Hematopoietic multipotent progenitor cell treated with erythropoietin and hydrocortisone succinate and interleukin-3 and kit ligand, for 4 days (in vitro differentiated cells): ENCODE measurements at places on chromosomes 5 and 9.
A peak's percentile ranks its signal among the peaks of the same experiment; 100 is the strongest.

- DNase-seq, result no peak
Measured at GRCh38 chr5:133257977-133258376, 206.2 kb downstream of the HSPA4 start.

DNA sequence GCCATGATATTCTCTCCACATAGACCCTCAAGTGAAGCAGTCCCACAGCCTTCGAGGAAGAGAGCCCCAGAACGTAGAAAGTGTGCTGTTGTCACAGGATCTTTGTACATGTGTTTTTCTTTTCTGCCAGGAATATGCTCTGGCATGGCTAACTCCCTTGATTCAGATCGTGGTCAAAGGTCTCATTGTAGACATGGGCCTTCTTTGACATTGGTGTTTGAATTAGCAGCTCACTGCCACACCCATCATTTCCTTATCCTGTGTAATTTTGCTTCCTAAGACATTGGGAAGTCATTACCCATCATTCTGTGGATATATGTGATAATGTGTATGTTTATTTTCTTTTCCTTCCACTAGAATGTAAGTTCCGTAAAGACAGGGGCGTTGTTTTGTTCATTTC is 25.5 kb downstream of the MTRR start:
- DNase-seq, result no peak

DNA sequence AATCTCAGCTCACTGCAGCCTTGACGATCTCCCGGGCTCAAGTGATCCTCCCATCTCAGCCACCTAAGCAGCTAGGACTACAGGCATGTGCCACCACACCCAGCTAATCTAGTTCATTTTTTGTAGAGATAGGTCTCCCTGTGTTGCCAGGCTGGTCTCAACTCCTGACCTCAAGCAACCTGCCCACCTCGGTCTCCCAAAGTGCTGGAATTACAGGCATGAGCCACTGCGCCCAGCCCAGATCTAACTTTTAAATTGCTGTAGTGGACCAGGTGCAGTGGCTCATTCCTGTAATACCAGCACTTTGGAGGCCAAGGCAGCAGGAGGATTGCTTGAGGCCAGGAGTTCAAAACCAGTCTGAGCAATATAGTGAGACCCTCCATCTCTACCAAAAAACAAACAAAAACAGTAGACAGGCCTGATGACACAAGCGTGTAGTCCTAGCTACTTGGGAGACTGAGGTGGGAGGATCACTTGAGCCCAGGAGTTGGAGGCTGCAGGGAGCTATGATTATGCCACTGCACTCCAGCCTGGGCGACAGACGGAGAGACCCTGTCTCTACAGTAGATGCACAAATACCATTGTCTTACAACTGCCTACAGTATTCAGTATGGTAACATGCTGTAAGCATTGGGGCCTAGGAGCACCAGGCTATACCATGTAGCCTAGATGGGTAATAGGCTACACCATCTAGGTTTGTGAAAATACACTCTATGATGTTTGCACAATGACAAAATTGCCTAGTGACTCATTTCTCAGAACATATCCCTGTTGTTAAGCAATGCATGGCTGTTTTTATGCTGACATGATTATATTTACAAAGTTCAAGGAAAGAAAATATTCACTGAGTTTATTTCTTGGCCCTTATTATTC is 1.5 kb upstream of the SIT1 start:
- peak; percentile 31 for DNase-seq

DNA sequence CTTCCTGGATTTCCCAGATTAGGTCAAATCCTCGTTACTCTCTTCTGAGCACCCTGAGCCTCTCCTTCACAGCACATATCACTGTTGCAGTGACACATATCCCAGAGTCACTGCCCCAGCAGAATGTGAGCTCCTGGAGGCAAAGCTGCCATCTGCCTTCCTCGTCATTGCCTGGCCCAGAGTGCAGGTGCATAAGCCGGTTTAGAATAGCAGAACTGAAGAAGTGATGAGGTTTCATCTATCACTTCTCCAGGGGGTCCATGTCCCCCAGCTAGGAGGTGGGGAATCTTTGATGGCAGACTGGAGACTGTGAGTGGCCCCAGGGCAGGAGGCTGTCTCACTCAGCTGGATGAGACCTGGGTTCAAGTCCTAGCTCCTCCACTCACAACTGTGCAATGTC is 25.8 kb downstream of the NIPAL4 start:
- no peak for DNase-seq

DNA sequence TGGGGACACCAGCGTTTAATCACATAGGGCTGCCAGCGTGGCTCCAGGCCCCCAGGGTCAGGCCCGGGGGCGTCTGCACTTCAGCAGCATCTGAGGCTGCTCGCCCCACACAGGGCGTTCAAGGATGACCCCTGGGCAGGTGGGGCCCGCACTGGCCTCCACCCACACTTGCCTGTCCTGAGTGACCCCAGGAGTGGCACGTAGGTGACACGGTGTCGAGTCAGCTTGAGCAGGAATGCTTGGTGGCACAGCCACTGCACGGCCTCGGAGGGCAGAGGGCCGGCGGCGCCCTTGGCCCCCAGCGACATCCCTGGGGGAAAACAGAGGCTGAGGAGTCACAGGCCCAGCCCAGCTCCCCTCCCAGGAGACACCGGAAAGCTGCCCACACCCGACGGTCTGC is 29.0 kb downstream of the SLC6A18 start:
- no peak for DNase-seq

GRCh38 chr5:29185558-29185957 is 2007.9 kb upstream of the CDH6 start:
- DNase-seq, result no peak

- DNase-seq, result no peak
Measured at GRCh38 chr5:33271606-33272005, 169.2 kb upstream of the TARS1 start.

DNA sequence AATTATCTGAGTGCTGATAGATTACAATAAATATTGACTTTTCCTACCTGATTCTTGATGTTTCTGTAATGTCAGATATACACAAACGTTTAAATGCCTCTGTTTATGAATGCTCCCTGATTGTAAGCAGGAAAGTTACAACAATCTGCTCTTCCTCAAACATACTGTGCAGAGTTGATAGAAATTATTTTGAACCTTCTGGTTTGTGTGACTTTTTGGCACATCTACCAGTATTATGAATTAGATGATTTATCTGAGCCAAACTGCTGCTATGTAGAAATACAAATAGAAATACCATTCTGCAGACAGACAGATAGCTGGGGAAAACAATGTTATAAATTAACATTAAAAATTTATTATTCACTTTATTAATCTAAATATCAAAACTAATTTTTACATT is 113.0 kb downstream of the SLF1 start:
- DNase-seq, result no peak

- no peak for DNase-seq
Measured at GRCh38 chr9:4864234-4864661, 71.5 kb downstream of the RCL1 start.

DNA sequence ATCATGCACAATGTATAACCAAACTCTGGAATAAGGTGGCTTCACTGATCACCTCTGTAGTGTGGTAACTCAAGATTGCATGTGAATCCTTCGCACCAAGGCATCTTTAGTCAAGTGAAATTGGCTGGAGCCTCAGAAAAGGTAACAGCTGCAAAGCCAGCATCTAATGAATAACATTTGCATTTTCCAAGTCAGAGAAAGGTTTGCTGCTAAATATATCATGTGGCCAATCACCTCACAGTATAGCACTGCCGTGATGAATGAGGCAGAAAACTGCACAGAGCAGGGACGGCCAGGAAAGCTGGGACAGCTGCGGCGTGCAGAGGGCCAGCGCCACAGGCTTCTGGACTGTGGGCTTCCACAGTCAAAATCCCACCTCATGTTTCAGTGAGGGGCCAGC is 18.5 kb downstream of the MRPS27 start:
- DNase-seq, result no peak

DNA sequence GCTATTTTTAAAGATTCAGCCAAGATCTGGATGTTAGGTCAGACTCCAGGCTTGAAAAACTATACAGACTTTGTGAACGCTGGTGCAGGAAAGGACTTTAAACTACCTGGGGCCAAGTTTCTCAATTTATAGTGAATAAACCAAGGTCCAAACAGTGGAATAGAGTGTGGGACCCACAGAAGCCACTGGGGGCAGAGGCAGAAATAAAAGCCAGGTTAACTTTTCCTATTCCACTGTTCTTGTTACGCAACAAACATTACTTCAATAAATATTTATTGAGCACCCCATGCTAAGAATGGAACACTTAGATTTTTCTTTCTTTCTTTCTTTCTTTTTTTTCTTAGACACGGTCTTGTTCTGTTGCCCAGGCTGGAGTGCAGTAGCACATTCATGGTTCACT is 11.0 kb upstream of the HAVCR1 start:
- peak; percentile 4 for DNase-seq

DNA sequence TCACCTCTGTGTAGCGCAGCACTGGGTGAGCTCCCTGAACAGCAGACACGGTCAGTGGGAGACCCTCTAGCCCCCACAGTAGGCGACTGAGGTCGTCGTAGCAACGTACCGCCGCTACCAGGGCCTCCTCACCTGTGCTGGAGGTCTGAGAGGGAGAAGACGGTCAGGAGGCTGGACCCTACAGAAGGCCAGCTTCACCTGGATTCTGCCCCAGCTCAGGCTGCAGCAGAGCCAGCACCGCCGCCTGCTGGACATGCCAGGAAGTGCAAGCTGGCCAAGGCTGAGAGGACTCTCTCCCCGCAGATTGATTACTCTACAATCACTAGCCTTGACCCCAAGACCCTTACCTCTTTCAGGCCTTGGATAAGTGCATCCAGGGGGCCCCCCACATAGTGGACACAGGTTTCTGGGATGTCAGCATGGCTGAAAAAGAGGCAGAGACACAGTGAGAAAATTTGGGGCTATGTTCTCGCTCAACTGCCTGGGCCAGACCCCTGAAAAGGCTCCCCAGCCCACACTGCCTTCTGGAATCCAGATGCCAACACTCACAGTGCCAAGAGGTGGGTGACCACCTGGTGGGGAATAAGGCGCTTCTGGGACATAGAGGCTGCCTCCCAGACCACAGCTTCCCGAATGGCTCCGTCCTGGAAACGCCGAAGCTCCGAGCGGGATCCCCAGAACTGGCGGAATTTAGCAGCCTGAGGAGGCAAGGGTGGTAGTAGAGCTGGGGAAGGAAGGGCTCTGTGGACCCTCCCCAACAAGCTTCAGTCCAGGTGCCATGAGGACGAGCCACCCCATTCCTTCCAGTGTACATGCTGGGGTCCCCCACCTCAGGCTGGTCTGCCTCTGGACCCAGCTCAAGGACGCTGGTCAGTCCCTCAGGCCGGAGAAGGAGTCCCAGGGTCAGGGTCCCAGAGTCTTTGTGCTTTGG is 6.9 kb downstream of the NOL6 start:
- DNase-seq, result peak; percentile 69

- no peak for DNase-seq
Measured at GRCh38 chr9:32293091-32293490, 91.4 kb upstream of the ACO1 start.

- DNase-seq, result peak; percentile 79
Measured at GRCh38 chr9:130682421-130683121, 11.0 kb upstream of the EXOSC2 start.

DNA sequence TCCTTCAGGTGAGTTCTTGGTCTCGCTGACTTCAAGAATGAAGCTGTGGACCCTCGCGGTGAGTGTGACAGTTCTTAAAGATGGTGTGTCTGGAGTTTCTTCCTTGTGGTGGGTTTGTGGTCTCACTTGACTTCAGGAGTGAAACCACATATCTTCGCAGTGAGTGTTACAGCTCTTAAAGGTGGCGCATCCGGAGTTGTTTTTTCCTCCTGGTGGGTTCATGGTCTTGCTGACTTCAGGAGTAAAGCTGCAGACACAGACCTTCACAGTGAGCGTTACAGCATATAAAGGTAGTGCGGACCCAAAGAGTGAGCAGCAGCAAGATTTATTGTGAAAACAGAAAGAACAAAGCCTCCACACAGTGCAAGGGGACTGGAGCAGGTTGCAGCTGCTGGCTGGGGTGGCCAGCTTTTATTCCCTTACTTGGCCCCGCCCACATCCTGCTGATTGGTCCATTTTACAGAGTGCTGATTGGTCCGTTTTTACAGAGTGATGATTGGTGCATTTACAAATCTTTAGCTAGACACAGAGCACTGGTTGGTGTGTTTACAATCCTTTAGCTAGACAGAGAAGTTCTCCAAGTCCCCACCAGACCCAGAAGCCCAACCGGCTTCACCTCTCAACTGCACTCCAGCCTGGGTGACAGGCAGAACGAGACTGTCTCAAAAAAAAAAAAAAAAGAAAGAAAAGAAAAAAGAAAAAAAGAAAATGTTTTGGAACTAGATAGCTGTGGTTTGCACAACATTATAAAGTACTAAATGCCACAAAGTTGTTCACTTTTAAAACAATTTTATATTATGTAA is 9.1 kb upstream of the ERMP1 start:
- DNase-seq, result peak; percentile 50

DNA sequence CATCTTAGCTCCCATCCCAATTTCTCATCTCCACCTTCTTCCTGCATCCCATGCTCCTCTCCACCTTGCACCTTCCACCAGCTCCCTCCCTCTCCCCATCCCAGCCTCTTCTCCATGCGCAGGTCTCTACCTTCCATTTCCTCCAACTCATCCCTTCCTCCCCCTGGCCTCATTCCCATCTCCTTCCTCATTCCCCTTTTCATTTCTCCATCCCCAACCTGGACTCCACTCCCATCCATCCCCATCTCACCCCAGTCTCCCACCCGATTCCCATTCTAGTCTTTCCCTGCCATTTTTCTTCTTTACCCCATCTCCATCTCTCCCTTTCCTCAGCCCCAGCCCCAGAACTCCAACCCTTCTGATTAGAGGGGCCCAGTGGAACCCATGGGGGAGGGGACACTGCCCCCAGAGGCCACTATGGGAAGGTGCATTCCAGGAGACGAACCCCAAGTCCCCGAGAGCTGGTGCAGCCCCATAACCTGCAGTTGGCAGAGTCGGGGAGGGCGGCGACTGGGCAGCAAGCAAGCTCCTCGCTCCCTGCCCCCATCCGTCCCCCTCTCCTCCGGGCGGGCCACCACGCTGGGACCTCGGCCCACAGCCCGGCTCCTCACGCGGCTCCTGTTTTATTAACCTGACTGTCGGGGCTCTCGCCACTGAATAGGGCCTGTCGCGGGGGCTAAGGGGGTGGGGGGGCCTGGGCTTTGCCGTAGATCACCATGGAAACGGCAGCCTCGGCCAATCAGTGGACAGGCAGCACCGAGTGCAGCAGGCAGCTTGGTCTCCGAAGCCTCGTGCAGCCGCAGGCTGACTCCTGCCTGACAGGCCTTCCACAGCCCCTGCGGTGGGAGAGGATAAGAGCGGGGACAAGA is 66.7 kb downstream of the PCDH1 start:
- peak; percentile 69 for DNase-seq

DNA sequence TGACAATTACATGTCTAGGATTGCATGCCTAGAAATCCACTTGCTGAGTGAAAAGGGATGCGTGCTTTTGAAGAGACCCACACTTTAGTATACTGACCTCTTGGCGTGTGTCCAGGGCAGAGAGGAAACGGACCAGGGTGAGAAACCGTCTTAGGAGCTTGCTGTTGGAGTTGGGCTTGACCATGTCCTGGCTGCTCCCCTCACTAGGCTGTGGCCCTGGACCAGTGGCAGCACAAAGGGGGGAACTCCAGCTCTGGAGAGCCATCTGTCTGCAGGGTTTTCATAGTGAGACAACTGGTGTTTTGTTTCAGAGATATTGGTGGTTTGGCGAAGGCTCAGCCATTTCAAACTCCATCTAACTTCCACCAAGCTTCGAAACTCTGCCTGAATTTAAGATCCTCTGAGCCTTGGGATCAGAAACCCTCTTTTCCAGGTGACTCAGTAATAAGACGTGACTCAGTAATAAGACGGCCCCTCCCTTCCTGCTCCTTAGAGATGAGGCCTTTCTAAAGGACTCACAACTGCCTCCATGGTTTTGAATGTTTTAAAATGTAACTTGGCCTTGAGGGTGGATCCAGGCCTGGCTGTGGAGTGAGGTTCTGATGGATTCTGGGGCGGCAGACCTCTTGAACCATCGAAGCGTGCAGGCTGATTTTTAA is 165.8 kb downstream of the MELK start:
- DNase-seq, result no peak
